ENCODE measurements at places on chromosomes 12 and 14.

DNA sequence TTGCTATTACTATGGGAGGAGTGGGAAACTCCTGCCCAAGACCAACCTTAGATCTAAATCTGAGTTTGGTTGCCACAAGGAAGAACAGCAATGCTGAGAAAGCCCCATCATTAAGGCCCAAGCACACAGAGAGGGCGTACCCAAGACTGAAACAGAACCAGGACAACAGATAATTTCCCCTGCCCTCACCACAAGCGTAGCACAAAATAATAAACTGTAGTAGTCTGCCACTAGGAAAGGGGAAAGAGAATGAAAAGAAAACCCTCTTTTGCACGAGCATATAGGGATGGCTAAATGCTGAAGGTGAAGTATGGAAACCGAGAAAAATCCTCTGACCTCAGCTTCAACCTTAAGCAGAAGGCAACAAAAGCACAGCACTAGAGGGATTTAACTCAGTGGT, 76.5 kb upstream of the DHRS4 start:
- no peak for DNase-seq

GRCh38 chr12:2454601-2455177, 340.1 kb upstream of the FKBP4 start:
- no peak for DNase-seq

GRCh38 chr14:100213587-100213955, 25.4 kb upstream of the YY1 start:
- no peak for DNase-seq

GRCh38 chr14:55350461-55350860, 61.2 kb downstream of the ATG14 start:
- DNase-seq, result no peak

GRCh38 chr14:104875811-104876210, 10.7 kb downstream of the CEP170B start:
- DNase-seq, result no peak

GRCh38 chr14:72638021-72638420, 255.9 kb downstream of the DPF3 start:
- no peak for DNase-seq

GRCh38 chr14:24057271-24057670, 5.5 kb downstream of the CARMIL3 start:
- no peak for DNase-seq

GRCh38 chr12:103085541-103085940, 128.1 kb downstream of the ASCL1 start:
- no peak for DNase-seq

DNA sequence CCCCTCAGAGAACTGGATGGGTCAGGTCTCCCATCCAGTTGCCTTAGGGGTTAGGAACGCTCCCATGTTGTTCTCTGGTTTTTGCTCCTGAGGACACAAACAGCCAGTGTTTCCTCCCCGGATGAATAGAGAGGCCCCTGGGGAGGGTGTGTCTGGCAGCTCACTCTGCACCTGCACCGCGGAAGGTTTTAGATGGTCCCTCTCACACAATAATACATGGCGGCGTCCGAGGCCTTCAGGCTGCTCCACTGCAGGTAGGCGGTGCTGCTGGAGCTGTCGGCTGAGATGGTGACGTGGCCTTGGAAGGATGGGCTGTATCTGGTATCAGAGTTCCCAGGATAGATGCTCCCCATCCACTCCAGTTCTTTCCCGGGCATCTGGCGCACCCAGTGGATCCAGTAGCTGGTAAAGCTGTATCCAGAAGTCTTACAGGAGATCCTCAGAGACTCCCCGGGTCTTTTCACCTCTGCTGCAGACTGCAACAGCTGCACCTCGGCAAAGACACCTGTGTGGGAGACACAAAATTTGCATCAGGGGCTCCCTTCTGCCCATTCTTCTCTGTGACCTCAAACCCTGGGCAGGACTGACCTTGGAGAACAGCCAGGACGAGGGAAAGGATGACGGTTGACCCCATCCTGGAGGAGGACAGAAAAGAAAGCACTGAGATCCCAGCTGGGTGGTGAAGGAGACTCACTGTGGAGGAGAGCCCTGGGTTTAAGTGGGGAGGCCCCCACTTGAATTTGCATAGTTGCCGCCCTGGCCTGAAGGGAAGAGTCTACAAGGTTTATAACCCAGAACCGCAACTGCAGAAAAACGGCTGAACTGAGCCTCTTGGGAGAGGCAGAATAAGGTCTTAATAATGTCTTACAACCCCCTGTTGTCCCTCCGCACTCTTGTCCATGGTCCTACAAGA, 1324.8 kb downstream of the TMEM121 start:
- no peak for DNase-seq

DNA sequence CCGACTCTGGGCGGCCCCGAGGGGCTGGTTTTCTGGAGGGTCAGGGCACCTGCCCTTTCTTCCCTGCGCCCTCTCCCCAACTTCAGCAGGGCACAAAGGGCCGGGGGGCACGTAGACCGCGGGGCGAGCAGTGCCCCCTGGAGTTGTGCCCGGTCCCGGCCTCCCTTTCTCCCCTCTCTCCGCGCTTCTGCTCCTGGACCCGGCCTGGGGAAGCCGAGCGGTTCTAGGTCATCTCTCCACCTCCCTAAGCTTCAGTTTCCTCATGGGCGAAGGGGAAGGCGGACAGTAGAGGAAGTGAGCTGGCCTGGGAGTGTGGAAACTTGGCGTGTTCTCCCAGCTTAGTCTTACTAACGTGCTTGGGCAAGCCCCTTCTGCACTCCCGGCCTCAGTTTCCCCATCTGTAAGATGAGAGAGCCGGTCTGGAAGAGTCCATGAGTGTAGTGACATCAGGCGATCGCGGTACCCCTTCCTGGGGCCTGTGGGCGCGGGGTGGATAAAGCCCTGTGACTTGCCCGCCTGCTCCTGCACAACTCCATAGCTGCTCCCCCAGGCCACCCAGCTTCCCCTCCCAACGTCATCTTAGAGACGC, 158.6 kb upstream of the PARP11 start:
- no peak for DNase-seq

- no peak for DNase-seq
These were observed 62.6 kb downstream of the ANO6 start for GRCh38 chr12:45278447-45278846.

DNA sequence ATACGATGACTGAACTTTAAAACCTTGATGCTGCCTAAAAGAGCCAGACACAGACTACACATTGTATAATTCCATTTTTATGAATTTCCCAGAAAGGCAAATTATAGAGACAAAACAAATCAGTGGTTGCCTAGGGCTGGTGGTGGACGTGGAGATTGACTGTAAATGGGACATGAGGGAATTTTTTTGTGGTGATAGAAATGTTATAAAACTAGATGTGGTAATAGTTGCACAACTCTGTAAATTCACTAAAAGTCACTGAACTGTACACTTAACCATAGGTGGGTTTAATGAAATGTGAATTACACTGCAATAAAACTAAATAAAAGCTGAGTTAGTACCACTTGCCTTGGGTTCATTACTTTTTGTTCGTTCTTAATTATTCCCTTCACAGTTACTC, 72.1 kb downstream of the PLEKHA5 start:
- DNase-seq, result no peak

DNA sequence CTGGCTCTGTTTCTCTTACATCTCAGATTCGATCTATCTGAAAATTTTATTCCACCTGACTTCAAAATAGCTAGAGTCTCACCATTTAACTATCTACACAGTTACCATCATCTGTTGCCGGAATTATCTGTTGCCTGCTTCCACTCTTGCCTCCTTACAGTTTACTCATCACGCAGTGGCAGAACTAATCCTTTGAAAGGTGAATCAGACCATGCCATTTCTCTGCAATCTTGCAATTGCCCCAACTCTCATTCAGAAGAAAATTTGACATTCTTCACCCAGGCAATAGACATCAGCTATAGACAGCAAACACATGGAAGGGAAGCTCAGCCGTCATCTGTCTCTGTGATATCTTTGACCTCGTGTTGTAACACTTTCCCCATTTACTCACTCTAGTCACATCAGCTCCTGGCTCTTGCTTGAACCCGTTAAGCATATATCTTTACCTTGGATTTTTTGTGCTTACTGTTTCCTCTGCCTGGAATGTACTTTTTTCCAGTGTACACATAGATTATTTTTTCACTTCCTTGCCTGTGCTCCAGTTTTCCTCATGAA, 85.5 kb downstream of the PDE3A start:
- no peak for DNase-seq

DNA sequence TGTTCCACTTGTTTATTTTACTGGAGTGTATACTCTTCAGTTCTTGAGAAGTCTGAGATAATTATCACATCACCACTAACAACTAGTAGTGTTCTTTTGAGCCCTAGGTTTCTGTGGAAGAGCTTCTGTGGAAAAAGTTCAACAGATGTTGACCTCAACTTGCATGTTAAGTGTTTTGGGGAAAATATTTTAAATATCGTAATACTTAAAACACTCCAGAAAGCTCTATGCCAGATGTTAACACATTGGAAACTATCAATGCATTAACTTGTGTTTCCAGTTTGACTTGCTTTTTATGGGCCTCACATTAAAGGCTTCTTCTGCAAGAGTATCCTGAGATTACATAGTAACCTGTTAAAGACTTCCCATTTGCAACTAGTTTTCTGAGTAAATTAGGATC, 173.1 kb downstream of the DUSP6 start:
- no peak for DNase-seq
